Activated CD4-positive, alpha-beta T cell treated with anti-CD3 and anti-CD28 coated beads for 24 hours (primary cell): ENCODE measurements at places on chromosomes 16 and 17.

DNA sequence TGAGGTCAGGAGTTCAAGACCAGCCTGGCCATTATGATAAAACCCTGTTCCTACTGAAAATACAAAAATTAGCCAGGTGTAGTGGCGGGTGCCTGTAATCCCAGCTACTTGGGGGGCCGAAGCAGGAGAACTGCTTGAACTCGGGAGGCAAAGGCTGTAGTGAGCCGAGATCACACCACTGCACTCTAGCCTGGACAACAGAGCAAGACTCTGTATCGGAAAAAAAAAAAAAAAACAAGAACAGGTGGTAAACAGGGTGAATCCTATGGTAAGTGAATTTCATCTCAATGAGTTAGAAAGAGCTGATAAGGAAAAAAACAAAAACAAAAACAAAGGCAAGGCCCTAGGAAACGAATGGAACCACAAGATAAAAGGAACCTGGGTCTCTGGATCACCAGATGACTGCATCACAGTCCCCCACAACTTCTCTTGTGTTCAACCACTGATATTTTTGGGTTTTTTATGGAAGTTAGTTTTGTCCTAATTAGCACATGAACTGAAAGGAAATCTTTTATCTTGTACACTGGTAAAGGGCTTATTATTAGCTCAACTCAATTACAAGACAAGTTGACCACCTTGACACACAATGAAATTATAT, 21.0 kb downstream of the GLG1 start:
- no peak for DNase-seq

DNA sequence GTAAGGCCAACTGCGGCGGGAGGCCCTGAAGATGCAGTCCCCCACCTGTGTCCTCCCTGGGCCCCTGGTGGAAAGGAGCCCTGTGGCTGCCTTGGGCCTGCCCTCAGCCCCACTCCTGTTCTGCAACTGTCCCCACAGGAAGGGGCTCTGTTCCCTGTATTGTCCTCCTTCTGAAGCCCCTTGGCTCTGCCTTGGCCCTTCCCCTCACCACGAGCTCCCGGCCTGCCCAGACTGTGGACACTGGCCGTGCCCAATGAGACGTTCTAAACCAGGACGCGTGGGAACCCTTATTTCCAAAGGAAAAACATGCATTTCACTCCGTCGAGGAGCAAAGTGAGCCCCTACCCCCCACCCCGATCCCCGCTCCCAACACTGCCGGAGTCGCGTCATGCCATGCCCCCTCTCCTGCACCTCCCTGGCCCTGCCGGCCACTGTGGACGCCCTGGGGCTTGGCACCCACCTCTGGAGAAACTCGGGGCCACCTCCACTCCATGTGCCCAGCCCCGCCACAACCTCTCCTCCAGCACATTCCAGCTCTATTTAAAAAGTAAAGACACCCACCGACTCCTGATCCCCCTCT, 13.5 kb upstream of the PNPO start:
- DNase-seq = no peak

- no peak for DNase-seq
These were observed 52.8 kb downstream of the MARCHF10 start for GRCh38 chr17:62755141-62755851.

DNA sequence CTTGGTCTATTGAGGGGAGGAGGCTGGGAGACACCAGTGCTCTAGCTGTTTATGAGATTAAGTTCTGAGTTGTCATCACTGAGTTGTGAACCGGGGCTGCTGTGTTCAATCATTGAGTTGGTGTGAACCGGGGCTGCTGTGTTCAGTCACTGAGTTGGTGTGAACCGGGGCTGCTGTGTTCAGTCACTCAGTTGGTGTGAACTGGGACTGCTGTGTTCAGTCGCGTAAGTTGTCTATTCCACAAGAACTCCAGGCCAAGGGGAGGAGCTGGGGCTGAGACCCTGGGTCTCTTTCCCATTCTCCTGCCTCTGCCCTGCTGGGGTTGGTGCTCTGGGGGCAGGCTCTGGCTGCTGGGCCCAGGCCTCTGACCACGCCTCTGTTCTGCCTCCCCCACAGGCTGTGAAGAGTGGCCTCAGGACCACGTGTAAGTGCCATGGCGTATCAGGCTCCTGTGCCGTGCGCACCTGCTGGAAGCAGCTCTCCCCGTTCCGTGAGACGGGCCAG, 24.5 kb downstream of the WNT9B start:
- DNase-seq = no peak

- DNase-seq = no peak
These were observed 24.0 kb downstream of the CREBBP start for GRCh38 chr16:3856367-3857141.

DNA sequence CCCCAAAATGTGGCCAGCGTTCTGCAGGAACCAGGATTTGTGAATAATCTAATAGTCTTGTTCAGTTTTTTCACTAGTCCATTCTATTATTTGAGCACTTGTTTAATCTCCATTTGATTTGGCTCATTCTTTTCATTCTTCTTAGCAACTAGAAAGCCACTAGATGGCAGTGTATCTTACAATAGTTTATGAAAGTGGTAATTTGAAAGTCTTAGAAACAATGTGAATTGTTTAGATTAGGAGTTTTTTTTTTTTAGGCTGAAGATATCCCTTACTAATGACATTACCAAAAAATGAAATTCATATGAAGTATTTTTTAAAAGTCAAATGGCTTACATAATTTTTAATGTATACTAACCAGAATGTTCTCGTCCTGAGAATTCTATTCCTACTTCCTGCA, 6.7 kb downstream of the ERI2 start:
- DNase-seq = no peak

GRCh38 chr17:77472468-77473310, 331.9 kb downstream of the SEC14L1 start:
- no peak for DNase-seq

DNA sequence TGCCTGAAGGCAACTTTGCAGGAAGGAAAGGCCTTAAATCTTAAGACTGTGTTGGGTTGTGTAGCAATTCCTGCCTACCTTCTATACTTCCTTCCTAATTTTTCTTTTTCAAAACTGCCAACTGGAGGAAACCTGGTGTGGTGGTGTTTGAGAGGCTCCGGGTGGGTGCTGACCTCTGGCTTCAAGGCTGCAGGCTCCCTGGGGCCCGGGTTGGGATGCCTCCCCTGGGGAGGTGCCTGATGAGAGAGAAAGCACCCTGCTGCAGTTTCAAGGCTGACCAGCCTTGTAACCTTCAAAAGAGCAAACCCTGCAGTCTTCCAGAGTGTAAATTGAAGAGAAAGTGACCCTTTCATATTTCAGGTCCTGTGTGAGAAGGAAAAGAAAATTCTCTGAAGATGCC, 55.9 kb downstream of the MSI2 start:
- DNase-seq = no peak

DNA sequence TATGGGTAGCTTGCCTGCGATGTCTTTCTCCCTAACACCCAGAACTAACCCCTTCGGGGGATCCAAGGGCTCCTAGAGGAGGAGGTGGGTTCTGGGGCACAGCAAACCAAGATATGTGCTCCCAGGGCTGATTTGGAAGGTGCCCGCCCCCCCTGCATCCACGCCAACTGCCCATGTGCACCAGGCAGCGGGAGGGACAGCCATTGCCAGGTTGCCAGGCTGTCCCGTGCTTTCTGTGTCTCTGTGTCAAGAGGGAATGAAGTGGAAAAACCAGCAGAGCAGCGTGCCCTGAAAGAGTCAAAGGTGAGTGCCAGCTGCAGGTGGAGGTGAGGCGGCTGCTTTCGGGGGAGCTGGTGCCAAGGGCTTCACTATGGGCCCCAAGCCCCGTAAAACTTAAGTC, 6.4 kb downstream of the TEKT5 start:
- no peak for DNase-seq

DNA sequence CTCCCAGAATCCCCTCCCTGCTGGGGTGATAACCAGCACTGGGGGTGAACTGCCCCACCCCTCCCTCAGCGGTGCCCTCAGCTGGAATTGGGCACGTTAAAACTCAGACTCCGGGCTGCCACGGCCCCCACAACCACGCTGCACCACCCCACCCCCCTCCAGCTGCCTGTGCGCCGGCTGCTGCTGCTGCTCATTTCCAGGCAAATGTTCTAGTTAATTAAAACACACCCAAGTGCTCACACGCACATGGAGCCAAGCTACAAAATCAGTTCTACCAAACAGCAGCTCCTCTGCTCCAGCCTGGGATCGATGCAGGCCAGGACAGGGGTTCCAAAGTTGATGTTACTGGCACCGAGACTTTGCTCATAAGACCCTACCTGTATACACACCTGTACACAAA, 180.5 kb downstream of the ZNF423 start:
- DNase-seq = no peak

GRCh38 chr16:27317738-27318391, 4.1 kb downstream of the IL4R start:
- DNase-seq = peak; percentile 25

- DNase-seq = no peak
These were observed 533.4 kb downstream of the KCNJ2 start for GRCh38 chr17:70702683-70703255.

DNA sequence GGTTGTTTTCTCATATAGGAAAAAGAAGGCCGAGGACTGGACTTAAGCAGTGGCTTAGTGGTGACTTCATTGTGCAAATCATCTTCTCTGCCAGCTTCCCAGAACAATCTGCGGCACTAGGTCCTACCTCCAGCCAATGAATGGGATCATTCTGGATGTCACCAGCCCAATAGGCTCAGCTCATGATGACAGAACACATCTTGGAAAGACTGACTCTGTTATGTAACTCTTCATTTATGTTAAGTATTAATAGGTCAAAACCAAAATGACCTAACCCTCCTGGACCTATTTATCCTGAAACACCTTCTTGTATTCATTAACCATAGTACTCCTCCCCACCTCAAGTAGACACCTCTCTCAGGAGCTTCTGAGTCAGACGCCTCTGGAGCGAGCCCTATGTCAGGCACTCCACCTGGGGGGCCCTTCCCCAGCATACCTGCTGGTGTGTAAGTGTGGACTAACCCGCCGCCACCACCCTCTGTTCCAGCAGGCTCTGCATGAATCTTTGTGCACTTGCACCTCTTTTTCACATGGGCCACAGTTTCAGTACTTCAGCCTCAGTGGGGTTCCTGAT, 7.2 kb downstream of the ARL2BP start:
- no peak for DNase-seq

- no peak for DNase-seq
These were observed 17.2 kb downstream of the ATP6V0A1 start for GRCh38 chr17:42475835-42476234.

DNA sequence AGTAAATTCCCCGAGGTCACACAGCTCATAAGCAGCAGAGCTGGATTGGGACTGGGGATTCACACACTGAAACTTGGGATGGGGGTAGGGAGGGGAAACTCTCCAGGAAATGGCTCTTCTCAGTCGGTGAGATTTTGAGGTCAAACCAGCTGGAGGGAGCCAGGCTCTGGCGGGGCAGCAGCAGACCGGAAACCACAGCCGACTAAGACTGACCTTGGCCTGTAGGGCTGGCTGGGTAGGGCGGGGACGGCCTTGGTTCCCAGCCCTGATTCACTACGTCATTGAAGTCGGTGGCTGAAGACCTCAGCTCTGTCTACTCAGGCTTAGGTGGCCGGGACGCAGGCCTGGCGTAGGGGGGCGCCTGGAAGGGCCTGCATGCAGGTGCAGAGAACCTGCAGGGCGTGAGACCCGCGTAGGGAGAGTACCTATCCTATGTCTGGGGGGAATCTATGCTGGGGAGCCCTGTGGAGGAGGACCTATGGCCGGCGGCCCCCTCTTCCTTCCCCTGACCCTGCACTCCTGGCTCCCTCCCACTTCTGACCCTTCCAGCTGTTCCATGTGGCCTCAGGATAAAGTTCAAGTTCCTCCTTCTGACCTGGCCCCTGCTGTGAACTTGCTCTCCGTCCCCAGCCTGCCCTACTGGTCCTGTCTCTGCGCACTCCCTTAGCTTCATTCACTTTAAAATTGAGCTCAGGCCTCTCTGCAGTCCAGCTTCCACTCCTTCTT, 11.9 kb upstream of the SLC4A1 start:
- no peak for DNase-seq

DNA sequence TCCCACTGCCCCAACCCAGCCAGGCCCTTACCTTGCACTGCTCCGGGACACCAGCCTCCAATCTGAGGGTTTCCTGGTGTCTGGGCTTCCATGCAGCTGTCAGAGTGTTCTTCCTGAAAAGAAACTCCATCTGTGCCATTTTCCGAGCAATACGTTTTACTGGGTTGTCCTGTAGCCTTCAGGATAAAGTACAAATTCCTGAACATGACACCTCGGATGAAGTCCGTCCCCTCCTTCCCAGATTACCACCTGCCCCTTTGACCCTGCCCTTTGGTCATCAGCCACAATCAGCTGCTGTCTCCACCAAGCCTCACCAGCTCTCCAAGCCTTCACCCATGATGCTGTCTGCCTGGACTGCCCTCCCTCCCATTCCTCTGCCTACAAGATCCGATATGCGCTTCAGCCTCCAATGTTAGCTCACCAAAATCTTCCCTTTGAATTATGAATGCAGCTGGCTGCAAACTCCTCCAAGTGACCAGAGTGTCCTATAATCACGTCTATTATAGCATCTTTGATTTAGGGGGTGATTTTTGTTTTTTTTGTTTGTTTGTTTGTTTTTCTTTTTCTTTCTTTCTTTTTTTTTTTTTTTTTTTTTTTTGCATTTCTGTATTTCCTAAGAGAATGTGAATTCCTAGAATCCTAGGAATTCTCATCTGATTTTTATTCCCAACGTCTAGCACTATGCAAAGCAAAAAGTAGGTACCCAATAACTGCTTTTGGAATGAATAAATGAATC, 60.6 kb upstream of the KIFC3 start:
- no peak for DNase-seq

GRCh38 chr16:74078511-74079231, 217.9 kb upstream of the PSMD7 start:
- no peak for DNase-seq

DNA sequence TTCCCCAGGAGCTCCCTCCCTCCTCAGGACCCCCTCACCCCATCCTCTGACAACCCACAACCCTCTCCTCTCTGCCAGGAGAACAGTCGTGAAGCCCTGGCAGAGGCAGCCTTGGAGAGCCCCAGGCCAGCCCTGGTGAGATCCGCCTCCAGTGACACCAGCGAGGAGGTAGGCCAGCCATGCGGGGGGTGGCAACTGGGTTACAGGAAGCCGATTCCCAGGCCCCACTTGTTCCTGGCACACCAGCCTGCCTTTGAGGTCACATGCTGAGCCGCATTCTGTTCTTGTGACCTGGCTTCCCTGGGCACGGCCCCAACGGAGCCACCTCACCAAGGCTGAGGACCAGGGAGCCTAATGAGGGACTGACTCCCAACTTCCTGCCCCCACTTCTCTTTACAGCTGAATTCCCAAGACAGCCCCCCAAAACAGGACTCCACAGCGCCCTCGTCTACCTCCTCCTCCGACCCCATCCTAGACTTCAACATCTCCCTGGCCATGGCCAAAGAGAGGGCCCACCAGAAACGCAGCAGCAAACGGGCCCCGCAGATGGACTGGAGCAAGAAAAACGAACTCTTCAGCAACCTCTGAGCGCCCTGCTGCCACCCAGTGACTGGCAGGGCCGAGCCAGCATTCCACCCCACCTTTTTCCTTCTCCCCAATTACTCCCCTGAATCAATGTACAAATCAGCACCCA, 7.9 kb downstream of the NAT9 start:
- DNase-seq = no peak

GRCh38 chr17:20073055-20073979, 64.2 kb downstream of the SPECC1 start:
- no peak for DNase-seq
